ENCODE measurements at places on chromosomes 6 and 20.

DNA sequence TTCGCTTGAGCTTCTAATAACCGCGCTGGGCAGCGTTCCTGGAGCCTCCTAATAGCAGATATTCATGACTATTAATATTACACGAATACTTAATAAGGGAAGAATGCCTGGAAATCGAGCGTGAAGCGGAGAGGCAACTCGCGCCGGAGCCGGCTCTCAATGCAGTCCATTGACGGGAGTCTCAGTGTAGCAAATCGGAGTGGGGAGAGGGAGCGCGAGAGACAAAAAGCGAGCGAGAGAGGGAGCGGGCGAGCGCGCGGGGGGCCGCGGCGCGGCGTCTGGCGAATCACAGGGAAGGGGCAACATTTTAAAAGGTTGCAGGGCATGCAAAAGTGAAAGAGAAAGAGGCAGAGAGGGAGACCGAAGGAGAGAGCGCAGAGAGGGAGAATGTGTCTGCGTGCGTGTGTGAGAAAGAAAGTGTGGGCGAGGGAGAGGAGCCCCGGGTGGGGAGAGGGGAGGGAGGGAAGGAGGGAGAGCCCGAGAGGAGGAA lies 2.9 kb downstream of the TFAP2A start:
- DNase-seq: no peak

DNA sequence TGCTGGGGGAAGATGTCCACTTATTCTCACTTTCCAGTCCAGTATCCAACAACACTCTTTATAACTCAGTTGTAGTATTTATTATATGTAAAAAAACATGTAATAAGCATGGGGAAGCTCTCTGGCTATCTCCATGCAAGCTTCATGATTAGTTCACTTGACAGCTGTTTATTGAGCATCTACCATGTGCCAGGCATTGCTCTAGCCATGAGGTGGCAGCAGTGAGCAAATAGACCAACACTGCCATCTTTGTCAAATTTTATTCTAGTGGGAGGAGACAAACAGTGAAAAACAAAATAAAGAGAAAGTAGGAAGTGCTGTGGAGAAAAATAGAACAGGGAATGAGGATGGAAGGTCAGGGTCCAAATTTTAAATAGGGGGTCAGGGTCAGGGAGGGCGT lies 131.8 kb downstream of the CFAP61 start:
- DNase-seq: no peak

GRCh38 chr6:134863763-134864510 lies 86.0 kb downstream of the ALDH8A1 start:
- no peak for DNase-seq

DNA sequence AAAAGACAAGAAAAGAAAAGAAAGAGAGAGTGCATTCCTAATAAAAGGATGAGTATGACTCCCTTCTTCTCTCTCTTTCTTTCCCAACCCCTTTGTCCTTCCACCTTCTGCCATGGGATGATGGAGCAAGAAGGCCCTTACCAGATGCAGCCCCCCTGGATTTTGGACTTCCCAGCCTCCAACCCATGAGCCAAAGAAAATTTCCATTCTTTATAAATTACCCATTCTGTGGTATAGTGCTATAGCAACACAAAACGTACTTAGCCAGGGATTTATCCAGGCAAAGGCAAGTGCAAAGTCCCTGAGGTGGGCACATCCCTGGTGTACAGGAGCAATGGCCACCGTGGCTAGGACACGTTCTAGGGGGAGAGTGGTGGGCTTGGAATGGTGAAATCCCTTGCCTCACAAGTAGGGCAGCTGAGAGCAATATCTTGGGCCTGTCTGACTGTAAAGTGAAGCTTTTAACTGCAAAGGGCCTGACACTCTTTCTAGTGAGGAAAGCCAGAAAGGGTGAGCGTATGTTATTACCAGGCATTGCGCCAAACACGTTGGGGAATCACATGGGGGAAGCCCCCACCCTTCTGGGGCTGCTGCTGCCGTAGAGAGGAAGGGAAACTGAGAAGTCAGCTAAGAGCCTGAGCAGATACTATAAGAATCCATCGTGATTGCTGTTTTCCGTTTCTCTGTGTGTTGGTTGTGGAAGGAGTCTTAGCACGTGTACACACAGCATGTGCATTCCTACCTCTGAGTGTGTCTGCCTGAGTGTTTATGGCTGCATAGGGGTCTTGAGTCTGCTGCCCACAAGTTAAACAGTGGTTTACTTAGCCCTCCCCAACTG lies 50.7 kb upstream of the SIRPA start:
- no peak for DNase-seq

- no peak for DNase-seq
Measured at GRCh38 chr6:164832410-164832809, 477.0 kb downstream of the C6orf118 start.

GRCh38 chr6:159720708-159721107 lies 6.6 kb upstream of the WTAP start:
- no peak for DNase-seq

- DNase-seq: no peak
Measured at GRCh38 chr6:12570461-12571030, 146.0 kb upstream of the PHACTR1 start.

Measured in vagina (tissue), 2 donors.